Caco-2 (cell line): ENCODE measurements at places on chromosomes 2 and 18. TPM values are rescaled to one million over a fixed set of nuclear protein-coding genes. Genes with fewer than 3 reads are reported as not detected.

- H3K27me3 ChIP-seq = no peaks in the 10 kb centered on the region
- no peak overlapping the region for H3K4me3 ChIP-seq
- no peaks in the 10 kb centered on the region for H3K36me3 ChIP-seq
- no peaks in the 10 kb centered on the region for H3K4me1 ChIP-seq
- no peak for DNase-seq
These were observed 142.4 kb upstream of the RBBP8 start for GRCh38 chr18:22790545-22791309.

DNA sequence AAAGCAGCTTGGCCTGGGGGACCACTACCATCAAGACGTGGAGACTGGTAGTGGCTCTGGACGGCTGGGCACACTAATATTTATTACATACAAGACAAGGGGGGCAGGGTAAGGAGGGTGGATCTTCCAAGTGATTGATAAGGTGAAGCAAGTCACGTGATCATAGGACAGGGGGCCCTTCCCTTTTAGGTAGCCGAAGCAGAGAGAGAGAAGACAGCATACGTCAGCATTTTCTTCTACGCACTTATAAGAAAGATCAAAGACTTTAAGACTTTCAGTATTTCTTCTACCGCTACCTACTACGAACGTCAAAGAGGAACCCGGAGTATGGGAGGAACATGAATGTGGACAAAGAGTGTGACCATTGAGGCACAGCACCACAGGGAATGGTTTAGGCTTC lies 307.9 kb downstream of the RPIA start:
- no peaks in the 10 kb centered on the region for H3K27me3 ChIP-seq
- DNase-seq = no peak
- no peak overlapping the region for H3K4me3 ChIP-seq
- no peak overlapping the region for H3K27ac ChIP-seq
- no peaks in the 10 kb centered on the region for H3K4me1 ChIP-seq
- no peaks in the 10 kb centered on the region for H3K36me3 ChIP-seq

DNA sequence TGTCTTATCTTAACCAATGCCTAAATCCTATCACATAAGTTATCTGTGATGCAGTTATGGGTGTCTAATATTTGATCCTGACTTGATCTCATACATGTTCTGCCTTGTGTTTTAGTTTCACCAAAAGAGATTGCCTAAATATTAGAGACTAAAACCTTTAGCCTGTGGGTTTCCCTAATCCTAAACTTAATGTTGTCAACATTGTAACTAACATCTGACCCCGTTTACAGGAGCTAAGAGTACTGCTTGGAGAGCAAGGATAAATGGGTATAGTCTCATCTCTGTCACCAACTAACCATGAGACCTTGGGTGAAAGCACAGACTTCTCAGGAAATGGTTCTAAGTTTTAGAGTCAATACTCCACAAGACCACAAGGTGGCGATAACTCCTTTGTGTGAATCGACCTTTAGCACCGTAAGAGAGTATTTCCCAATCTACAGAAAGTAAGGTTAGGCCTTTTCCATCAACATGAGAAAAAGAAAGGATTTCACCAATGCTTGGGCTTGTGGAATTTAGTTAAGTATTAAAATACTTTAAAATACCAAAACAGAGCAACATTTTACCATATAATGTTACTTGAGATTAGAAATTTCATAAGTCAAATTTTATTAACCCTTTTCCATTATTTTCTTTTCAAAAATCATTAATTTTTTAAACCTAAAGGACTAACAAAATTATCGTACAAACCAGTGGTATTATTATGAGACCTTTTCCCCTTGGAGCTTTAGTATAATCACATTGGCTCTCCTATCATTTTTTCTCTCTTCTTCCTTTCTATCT lies 60.5 kb downstream of the G6PC2 start:
- H3K27ac ChIP-seq = no peak overlapping the region
- DNase-seq = peak; percentile 40
- H3K36me3 ChIP-seq = no peaks in the 10 kb centered on the region
- no peaks in the 10 kb centered on the region for H3K4me1 ChIP-seq
- no peak overlapping the region for H3K4me3 ChIP-seq
- no peaks in the 10 kb centered on the region for H3K27me3 ChIP-seq

The PSD4 gene
- total RNA-seq = 15.5 and 18.7 TPM in 2 replicates
